ENCODE measurements at places on chromosomes 13 and 19.

DNA sequence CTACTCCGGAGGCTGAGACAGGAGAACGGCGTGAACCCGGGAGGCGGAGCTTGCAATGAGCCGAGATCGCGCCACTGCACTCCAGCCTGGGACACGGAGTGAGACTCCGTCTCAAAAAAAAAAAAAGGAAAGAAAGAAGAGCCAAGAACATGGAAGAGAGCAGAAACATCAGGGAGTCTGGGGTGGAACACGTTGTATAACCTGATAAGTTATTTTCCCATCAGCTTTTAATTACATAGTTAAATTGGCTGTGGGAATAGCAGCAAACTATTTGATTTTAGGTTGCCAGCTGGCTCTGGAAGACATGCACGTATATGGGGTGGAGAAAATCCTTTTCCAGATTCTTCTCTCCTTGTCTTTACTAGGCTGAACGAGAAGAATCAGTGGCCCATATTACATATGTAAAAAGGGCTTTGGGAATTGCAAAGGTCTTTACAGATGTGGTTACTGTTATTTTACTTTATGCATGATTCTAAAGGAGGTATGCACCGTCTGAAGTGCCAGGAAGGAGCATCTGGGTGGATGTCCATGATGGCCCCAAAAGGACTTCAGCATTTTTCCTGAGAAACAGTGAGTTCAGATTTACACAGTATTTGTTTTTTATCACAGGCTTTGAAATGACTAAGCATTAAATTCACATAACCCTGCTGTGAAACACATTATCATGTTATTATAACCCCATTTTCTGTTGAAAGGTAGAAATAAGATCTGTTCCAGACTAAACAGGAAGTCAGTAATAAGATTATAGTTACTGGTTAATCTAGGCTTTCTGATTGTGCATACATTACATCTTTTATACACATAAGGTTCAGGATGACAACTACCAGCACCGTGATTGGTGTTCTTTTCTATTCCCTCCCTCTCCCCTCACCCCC, 4.6 kb upstream of the NAA16 start:
- DNase-seq = no peak

GRCh38 chr13:45851956-45852355, 403 bp upstream of the SIAH3 start:
- DNase-seq = no peak

DNA sequence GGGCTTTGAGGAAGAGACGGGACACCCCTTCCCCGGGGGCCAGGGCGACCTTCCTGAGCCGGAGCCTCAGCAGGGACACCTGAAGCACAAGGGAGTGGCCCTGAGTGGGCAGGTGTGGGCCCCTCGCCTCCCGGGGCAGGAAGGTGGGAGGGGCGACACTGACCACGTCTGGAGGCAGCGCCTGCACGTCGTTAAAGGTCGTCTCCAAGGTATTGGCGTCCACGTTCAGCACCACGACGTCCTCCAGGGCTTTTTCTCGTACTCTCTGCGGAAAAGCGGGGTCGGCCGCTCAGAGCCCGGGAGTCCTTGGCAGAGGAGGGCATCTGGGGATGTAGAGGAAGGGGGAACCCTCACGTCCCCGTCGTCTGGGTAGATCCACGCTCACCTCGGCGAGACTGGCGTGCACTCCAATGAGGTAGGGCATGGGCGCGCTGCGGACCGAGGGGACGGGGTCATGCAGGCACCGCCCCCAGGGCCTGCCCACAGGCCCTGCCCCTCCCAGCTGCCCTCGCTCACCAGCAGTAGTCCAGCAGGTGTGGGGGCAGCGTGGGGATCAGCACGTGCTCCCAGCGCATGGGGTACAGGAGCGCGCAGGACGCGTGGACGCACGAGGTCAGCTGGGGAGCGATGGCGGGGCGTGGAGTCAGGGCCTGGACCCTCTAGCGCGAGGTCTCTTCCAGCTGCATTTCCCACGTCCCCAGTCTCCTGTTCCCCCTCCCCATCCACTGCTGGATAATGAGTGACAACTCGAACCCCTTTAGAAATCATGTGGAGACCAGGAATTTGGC, 6.1 kb downstream of the DENND1C start:
- DNase-seq = no peak

GRCh38 chr19:52946322-52947310, 16.1 kb downstream of the ZNF816 start:
- DNase-seq = no peak

DNA sequence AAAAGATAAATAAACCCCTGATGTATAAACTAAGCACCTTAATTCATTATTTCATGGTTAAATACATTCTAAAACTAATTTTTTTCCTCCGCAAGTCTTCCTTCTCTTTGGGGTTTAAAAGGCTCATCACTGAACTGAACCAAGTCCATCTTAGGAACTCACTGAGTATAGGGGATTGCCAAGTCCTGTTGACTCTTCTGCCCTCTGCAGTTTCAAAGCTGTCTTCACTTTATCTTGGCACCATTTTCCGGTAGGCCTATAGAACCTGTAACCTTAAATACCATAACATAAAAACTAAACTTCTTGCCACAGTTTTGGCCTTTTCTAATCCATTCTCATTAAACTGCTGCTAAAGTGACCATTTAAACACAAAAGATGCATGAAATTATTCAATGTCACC, 66.5 kb upstream of the USPL1 start:
- DNase-seq = no peak

DNA sequence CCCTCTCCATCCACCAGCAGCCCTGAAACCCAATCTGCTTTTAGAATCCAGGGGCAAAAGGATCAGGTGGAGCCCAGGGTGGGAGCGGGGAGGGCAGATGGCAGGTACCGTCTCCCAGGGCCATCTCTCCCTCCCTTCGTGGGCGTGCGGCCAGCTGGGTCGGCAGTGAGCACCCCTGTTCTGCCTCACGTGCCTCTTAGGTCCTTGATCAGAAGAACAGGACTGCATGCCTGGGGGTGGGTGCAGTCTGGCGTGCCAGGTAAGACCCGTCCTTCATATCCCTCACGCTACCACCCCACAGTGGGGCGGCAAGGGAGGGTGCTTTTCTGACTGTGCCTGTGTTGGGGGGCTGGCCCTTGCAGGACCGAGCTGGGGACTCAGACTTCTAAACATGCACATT, 2.0 kb downstream of the SLC8A2 start:
- no peak for DNase-seq

GRCh38 chr13:102930566-102930965, 84.7 kb downstream of the ERCC5 start:
- no peak for DNase-seq

GRCh38 chr19:3987619-3988371, 2.5 kb upstream of the EEF2 start:
- no peak for DNase-seq

DNA sequence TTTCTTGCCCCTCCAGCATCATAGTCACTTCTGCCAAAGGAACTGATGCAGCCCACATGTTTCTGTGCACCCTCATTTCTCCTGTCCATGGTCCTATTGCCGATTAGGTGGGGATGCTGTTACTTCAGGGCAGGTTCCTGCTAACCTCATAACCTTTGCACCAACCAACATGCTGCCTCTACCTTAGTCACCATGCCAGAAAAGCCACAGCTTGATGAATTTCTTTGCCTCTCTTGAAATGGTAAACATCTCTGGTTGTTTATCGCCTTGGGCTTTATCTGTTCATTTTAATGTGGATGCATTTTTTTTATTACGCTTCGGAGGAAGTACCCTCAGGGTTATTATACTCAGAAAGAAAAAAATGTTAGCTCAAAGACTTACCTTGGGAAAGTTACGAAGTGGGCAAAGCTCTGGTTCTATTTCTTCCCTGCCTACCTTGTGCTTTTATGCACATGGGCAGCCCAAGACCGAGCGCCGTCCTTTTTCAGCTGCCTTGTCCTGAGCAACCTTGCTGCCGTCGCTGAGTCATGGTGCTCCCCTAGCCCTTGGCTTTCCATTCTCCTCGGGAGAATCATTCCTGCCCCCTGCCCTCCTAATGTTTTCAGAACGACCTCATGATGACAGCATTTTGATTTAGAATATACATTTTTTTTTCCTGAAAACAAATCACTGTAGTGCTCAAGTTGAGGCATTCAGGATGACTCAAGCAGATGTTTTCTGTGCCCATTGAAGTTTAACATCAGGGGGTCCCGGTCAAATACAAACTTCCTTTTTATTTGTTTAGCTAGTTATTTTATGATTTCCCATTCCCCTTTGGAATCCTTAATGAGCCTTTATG, 280.0 kb downstream of the SHISA2 start:
- DNase-seq = no peak

GRCh38 chr13:106859533-106859904, 291.6 kb upstream of the ARGLU1 start:
- DNase-seq = no peak

DNA sequence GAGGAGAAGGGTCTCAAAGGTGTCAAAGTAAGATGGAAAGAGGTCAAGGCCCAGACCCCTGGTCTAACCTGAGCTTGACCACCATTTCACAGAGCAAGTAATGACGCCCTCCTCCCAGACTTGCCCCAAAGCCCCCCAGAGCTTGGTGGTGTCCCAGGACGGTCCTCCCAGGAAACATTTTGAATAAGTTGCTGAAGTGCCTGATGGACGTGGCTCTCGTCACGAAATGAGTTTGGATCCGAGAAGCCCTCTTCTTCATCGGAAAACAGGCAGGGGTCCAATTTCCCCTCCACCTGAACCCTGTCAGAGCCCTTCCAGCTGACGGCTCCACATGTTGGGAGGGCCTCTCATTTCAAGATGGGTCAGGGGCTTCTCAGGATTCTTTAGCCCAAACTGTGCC, 54.5 kb upstream of the TPM4 start:
- no peak for DNase-seq

DNA sequence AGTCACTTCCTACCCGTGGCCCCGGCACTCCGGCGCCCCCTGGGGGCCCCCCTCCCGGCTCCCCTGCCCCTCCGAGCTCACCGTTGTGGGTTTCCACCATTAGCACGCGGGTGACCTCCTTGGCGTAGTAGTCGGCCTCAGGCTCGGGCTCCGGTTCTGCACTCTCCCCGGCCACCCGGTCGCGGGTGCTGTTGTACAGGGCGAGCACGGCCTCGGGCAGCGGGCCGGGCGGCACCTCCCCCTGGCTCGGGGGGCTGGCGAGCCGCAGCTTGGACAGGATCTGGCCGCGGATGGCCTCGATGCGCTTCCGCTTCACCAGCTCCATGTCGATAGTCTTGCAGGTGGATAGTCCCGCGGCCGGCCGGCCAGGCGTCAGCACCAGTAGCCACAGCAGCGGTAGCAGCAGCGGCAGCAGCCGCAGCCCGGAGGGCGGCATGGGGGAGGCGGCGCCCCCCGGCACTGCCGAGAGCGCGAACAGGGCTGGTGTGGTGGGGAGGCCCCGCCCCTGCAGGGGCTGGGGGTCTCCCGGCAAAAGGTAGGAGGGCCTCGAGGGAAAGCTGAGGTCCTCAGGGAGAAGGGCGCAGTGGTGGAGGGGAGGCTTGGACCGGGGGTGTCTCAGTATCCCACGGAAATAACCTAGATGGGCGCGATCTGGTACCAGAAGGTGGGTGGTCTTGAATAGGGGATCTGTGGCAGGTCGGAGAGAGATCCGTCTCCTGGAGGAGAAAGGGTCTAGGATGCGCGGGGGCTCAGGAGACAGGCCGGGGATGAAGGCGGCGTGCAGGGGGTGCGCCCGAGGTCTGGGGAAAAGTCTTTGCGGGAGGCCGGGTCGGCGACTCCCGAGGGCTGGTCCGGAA, 885 bp downstream of the TGFB1 start:
- DNase-seq = no peak

DNA sequence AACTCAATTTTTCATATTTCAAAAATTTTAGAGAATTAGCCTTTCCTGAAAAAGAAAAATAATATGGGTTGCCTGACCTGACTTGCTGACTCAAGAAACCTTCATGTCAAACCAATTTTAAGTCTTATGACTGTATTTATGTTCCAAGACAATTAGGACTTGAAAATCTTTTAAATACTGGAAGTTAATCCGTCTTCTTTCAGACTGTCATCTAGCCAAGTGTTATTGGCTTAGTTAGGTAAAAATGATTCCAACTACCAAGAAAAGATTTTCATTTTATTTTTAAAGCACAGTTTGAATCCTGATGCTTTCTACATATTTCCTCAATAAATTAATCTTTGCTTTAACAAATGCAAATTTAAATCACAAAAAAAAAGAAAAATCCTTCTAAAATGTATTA, 337.6 kb downstream of the SLITRK6 start:
- no peak for DNase-seq

GRCh38 chr19:7676376-7676775, 514 bp upstream of the MCEMP1 start:
- DNase-seq = no peak

GRCh38 chr19:41619018-41619556, 7.8 kb downstream of the CEACAM4 start:
- DNase-seq = no peak

GRCh38 chr19:10219678-10220077, 11.5 kb downstream of the S1PR2 start:
- DNase-seq = no peak

GRCh38 chr13:72808917-72809500, 27.1 kb downstream of the PIBF1 start:
- DNase-seq = no peak

DNA sequence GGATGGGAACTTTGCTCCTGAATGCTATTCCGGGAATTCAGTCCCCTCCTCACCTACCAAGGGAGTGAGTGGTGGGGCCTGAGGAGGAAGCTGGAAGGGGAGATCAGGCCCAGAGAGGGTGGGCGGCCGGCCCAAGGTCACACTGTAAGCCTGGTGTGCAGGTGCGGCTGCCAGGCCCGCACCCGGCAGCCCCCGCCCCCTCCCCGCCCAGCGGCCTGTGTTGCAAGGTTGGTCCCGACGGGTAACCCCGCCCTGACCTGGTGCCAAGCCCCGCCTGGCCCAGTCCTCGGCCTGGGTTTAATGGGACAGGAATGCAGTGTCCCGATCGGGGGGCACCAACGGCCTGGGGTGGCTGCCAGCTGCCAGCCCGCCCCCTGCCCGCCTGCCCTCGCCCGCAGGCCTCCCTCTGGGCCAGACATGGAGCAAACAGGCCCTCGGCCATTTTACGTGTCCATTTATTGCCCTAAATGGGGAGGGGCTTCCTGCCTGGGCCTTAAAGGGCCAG, 5.5 kb downstream of the ZBTB7A start:
- no peak for DNase-seq

GRCh38 chr19:13701624-13702023, 62.7 kb upstream of the MRI1 start:
- no peak for DNase-seq

- DNase-seq = no peak
Observed at GRCh38 chr19:2636897-2637683, 65.4 kb downstream of the GNG7 start.

- no peak for DNase-seq
Observed at GRCh38 chr19:35216833-35217648, 11.5 kb downstream of the FAM187B start.

Measured in AG04449 (cell line).